ENCODE measurements at places on chromosomes 4 and X.

GRCh38 chrX:12685541-12685940, 105.7 kb upstream of the PRPS2 start:
- DNase-seq, result no peak

GRCh38 chrX:40176351-40177116, 78.8 kb upstream of the BCOR start:
- no peak for DNase-seq

DNA sequence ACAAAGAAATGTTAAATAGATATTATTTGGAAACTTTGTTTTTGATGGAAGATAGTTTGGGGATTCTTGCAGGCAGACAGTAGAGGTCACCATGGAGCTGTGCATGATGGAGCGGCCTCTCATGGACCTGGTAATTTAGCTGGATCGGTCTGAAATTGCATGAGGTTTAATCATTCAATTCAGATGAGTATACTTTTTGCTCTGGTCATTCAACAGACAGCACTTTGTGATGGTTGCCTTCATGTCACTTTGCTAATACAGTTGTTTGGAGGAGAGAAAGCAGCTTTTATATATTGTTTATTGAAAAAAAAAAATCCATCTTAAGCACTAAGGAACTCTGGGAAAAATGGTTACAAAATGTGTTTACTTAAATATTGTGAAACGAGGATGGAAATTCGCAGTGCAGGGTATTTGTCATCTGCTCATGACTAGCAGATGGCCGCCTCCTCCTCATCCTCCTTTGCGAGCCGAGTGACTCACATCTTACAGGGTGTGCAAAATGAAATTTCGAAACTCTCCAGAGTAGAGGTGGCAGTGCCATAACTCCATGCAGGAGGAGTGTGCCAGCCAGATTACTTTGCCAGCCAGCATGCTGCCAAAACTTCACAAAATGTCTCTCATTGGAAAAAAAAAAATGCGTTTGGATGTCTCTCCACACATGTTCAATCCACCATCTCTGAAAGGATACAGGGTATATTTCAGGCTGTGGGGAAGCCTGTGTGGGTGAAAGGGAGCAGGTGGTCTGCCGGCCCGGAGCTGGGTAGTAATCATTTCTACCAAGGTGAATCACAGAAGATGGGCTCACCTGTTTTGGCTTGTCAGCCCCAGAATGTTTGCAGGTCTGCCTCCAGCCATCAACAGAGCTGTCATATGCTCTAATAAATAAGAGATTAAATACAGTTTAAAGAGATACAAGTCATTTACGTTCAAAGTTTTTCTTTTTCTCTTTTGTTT, 314.9 kb upstream of the DIPK2B start:
- DNase-seq, result peak; percentile 3

DNA sequence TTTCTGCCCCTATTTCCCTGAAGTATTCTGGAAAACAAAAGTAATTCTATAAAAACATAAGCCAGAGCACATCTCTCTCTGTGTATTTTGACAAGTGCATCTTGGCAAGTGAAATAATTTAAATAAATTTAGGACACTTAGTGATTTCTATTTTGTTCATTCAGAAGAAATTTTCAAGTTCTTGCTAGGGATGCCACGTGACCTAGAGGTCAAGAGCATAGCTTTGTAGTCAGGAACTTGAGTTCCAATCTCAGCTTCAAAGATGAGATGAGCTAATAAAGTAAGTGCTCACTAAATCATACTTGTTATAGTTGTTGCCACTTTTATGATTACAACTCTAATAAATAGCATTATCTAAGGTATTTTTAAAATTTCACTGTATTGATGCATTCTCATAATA, 13.8 kb downstream of the KDR start:
- no peak for DNase-seq

DNA sequence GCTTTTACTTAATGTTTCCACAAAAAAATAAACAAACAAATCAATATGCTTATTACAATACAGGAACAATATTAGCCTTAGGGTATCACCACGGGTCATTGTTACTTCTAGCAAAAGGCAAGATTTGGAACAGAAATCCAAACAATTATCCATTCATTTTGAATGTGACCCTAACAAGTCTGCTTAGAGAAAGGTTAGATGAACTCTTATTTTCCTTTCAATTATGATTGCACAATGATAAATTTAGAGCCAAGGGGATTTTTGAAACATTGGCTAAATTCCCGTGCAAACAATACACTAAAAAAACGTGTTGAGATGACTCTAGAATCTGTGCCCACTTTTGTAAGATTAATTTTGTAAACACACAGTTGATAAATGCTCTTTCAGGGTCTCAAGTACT, 474.7 kb downstream of the PCDH7 start:
- no peak for DNase-seq

DNA sequence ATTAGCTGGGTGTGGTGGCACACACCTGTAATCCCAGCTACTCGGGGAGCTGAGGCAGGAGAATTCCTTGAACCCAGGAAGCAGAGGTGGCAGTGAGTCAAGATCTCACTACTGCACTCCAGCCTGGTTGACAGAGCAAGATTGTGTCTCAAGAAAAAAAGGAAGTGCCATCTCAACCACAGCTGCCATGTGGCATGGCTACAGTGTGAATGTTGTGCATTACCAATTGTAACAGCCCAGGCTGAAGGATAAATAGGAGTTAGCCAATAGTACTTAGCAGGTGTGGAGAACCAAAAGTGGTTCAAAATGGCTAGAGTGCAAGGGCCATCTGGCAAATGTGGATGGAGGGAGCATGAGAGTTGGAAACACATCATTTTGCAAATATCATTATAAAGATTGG, 28.9 kb downstream of the SLC25A5 start:
- no peak for DNase-seq

- DNase-seq, result no peak
These were observed 147.7 kb upstream of the GYPA start for GRCh38 chr4:144288011-144288903.

GRCh38 chr4:114085611-114086345, 106.3 kb upstream of the ARSJ start:
- no peak for DNase-seq

DNA sequence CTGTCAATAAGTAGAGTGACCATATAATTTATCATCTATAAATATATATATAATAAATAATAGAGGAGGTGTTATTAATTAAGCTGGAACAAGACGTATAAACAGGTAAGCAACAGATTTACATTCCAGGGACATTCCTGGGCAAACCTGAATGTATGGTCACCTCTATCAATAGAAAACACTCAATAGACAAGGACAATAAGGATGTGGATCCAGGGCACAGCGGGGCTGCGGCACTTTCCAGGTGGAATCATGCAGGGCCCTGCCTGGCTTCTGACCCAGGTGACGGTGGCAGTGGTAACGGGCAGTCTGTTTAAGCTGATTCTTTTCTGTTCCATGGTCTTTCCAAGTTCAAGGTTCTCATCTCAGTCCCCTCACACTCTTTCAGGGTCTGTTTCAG, 22.5 kb downstream of the ENPEP start:
- no peak for DNase-seq

GRCh38 chr4:79454656-79455055, 46.6 kb upstream of the GK2 start:
- DNase-seq, result no peak

DNA sequence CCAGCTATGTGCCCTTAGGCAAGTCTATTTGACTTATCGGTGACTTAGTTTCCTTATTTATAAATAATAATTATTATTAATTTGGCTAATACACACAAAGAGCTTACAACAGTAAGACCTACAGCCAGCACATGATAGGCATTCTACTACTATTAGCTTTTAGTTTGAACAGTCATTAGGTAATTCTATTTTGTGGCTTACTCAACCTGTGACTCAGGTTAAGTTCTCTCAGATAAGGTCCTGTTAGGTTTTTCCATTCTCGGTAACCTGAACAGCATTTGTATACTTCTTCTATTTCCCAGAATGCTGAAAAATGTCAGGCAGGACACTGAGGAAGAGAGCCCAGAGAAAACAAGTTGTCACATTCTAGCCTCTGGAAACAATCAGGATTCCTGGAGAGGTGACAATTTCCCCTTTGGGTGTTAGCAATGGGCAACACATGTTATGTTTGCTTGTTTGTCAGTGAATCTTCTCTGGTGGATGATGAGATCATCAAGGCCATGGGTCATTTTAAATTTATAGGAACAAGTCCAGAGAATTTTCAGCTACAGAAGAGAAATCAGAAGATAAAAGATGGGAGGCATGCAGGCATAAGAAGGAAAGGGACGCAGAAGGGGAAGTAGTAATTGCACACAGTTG, 2144.7 kb downstream of the PCDH7 start:
- DNase-seq, result no peak

- DNase-seq, result no peak
These were observed 111.2 kb upstream of the PLS3 start for GRCh38 chrX:115449742-115450141.

DNA sequence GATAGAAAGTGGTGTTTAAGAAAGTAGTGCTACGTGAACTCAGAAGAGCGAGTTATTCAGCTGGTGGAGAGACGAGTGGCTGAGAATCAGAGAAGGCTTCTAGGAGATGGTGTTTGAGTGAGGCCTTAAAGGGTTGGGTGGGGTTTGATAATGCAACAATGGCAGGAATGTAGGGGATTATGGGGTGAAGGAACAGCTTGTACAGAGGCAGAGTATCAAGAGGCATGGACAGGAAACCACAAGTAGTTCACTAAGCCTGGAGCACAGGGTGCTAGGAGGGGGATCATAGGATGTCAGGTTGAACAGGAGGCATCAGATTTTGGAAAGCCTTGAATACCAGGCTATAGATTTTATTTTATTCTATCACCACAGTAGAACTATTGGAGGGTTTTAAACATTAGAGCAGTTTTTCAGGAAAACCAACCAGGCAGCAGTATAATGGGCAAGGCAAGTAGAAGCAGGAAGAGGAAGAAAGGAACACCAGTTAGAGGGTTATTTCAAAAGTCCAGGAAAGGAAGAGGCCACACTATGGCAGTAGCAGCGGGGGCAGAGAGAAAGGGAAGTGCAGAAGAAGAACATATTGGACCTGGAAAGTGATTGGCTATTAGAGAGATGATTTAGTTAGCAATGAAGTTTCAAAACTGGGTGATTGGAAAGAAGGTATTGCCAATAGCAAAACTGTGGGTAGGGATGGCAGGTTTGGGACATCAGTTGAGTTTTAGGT, 99.2 kb downstream of the DOCK11 start:
- no peak for DNase-seq

GRCh38 chr4:172727631-172728030, 441.0 kb upstream of the GALNT7 start:
- no peak for DNase-seq

GRCh38 chr4:91171217-91171616, 1044.0 kb downstream of the CCSER1 start:
- no peak for DNase-seq

- DNase-seq, result no peak
These were observed 52.8 kb downstream of the GRIA3 start for GRCh38 chrX:123236859-123237258.

DNA sequence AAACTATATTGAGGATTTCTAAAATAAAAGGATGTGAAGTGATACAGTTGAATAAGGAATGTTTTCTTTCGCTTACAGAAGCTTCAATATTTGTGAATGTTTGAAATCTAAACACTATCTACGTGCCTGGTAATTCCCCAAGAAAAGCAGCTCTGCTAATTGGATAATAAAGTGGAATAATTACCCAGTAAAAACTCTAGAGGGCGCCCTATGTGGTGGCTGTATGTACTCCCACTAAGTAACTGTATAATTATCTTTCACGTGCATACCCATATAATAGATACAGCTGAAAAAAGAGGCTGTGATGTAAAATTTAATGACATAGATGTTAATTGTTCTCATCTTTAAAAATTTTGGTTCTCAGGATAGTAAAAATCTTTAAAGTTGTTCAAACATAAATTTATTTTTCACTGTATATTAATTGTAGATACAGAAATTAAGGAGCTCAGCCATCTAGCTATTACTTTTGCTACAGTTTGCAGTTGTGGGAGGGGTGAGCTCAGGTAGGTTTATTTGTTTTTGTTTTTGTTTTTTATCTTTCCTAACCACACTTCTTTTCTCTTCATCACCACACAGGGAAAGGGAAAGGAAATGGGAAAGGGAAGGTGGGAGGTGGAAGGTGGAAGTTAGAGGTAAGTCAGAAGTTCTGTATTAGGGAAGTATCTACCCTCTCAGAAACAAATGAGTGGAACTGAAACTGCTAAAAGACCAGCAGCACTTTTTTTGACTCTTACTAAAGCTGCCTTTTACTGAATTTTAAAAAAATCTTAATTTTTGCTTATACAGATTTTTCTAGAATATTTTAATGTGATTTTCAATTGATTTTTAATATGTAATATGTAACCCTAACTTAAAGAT, 151.7 kb upstream of the RPS6KA6 start:
- no peak for DNase-seq

- DNase-seq, result no peak
These were observed 1831.8 kb downstream of the PCDH7 start for GRCh38 chr4:32551943-32552342.

GRCh38 chr4:48175806-48176205, 41.8 kb upstream of the TXK start:
- DNase-seq, result no peak

DNA sequence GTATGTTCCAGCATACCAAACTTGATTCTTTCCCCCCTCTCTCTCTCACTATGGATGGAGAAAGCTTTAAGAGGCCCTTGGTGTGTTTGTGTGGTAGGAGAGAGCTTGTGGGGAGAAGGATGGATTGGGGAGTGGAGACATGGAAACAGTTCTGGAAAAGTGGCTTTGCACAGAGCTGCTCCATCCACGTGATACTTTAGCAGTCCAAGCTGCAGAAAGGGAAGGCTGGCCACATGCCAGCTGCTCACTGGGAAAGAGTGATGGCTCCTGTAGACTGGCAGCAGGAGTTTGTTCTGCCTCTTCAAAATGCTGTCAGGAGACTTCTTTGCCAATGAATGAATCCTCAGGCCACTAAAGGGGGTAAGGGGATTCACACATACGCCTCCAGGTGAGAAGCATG, 21.7 kb upstream of the SEC24B start:
- no peak for DNase-seq

GRCh38 chrX:110004731-110005369, 1.9 kb downstream of the TMEM164 start:
- DNase-seq, result no peak

GRCh38 chrX:132394591-132394990, 94.2 kb downstream of the MBNL3 start:
- DNase-seq, result no peak

GRCh38 chr4:163651761-163652160, 157.3 kb downstream of the TMA16 start:
- no peak for DNase-seq
